Renal cortex interstitium (tissue), 15 donors: ENCODE measurements at places on chromosomes 1 and 21. TPM values are rescaled to one million over a fixed set of nuclear protein-coding genes. Genes with fewer than 3 reads are reported as not detected.

DNA sequence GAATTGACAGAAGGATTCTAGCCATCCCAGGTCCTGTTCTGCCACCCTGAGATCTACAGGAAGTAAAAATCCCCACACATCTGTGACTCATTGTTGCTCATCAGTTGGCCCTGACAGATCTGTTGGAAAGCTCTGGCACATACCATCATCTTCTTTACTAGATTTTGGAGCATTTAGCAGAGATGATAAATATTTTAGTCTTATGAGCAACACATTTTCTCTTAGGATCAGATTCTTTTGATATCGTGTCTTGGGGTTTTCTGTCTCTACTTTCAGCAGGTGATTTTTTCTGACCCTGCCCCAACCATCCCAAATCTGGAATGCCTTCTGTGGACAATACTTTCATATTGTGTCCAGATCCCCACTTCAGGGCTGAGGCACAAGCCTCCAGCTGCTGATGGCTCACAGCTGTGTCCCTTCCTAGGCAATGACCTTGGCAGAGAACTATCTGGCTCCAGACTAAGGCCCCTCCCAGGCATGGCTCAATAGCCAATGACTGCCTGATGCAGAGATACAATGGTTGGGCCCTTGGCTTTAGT lies 102.8 kb downstream of the GDAP2 start:
- DNase-seq = no peak

DNA sequence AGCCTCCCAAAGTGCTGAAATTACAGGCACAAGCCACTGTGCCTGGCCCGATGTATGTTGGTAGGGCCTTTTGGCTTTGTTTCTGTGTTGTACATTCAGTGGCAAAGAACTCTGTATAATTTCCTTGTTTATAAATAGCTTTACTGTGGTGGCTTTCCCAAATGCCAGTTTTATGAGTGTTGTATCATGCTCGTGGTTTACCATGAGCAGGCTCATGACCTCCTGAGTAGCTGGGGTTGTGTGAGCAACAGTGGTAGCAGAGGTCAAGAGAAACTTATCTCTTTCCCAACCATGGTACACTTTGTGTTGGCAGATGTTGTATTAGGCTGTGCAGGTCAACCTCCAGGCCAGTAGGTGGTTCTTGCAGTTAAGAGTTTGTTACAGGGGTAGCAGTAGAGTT lies 420.4 kb upstream of the BEND5 start:
- DNase-seq = no peak

DNA sequence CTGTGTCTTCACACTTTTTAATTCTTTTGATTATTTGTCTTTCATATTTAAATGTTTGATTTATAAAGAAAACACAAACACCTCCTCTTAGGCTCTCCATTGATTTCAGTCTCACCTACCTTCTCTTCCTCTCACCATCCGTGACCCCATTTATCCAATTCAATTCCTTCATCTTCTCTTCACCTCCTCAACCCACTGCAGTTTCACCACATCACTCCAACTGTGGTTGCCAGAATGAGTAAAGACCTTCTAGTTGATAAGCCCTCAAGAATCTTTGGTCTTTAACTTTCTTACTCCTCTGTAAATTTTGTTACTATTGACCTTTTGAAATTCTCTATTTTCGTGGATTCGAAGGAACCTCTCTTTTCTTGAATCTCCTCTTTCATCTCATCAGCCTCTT lies 260.7 kb downstream of the CHRM3 start:
- DNase-seq = no peak

GRCh38 chr21:44919913-44920693 lies 596 bp downstream of the ITGB2 start:
- DNase-seq = no peak

DNA sequence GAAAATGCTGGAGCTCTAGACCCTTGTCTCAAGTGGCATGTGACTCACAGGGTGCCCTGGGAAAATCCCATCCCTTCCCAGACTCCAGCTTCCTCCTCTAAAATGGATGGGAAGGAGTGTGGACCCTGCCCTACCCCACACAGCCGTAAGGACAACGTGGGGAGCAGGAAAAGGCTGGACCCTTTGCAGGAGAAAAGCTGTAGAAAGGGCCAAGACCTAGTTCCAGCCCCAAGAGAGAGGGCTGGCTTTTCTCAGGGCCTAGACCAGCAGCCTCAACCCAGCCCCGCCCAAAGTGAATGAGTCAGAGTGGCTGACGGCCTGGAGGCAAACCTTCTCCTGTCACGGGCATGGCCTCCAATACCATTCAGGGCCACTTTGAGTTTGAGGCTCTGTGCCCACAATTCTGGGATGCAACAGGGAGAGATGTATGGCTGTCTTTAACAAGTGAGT lies 1.1 kb downstream of the LAMB3 start:
- no peak for DNase-seq

- DNase-seq = no peak
These were observed 91.2 kb upstream of the JUN start for GRCh38 chr1:58874757-58875755.

DNA sequence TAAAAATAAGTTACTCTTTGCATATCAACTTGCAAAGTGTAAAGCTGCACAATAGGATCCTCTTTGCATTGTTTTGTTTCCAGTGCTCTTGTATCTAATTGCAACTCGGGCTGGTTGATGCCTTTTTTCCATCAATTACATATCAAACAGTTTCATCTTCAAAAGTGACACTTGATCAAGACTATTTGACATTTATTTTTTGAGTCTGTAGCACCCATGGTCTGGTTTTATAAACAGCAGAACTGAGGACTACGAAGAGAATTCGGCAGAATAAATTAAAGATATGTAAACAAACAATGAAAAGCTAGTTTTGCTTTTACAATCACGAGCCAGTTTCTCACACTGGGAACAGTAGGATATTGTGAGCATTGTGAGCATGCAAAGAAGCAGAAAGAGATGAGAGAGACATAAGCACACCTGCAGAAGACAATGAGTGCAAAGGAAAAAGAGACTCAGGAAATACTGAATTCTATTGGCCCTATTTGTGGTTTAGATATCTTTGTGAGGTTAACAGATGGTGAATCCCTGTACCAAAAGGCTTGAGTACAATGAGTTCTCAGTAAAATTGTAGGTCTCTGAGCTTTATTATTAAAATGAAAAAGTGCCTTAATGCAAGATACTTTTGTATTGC lies 45.4 kb downstream of the RPL5 start:
- DNase-seq = no peak

- DNase-seq = no peak
These were observed 111.5 kb downstream of the CNIH3 start for GRCh38 chr1:224727351-224728289.

DNA sequence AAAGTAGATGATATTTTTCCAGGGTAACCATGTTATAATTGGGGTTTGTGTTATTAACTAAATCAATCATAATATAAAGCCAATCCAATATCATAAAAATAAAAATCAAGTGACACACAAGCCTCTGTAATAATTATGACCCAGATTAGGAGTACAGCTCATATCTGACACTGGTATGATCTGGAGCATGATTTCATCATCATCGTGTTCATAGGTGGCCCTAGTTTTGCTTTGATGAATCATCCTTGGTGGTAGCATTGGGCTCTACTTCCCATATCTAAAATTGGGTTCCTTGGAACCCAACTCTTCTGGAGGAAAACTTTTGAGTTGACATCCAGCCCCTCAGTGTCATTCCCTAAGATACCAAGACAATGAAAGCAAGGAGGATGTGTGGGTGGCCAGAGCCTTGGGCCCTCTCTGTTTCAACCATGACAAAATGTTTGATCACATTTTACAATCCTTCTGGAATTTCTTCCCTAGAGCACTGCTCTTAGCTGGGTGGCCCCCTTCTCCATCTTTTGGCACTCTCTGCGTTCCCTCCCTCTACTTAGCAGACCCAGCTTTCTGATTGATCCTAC lies 37.0 kb upstream of the ENAH start:
- DNase-seq = no peak

GRCh38 chr1:4796161-4797015 lies 142.0 kb downstream of the AJAP1 start:
- DNase-seq = no peak

DNA sequence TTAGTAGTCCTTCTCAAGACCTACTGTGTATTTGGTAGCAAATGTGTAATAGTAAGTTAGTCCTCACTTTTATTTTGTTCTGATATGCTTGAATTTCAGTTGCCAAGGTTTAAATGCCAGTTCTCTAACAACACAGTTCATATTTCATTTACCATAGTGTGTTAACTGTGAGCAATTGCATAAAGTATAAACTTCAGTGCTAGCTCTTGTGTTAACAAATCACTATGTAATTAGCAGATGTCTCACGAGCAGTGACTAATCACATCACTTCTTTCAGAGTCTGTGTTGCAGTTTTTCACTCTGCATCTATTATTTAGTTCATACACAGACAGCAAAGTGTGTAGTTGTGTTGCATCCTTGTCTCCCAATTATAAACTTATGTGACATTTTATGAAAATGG lies 47.8 kb downstream of the ZMYM4 start:
- DNase-seq = no peak

DNA sequence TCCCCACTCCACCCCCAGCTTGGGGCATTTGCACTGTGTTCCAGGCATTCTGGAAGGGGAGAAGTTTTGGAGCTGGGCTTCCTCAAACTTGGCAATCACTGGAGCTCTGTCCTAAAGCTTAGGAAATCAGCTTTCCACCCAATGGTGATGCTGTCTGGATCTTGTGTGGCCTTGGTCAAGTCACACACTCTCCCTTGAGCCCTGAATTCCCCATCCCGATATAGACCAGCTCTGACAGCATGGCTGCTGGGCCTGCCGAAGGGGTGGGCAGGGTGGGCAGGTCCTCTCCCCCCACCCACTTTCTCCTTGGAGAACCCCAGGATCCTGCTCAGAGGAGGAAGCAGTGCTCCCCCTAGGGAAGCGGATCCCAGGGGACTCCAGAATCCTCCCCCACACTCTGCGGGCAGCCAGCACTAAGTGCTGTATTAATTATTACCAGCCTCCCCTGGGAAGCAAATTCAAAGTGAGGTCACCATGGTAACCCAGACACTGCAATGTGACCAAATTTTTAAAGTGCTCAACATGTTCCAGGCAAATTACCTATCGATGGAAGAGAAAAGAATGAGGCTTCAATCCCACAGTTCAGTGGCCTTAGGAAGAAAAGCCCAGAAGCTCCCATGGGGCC lies 21.3 kb upstream of the LDLRAP1 start:
- DNase-seq = no peak

GRCh38 chr1:178323067-178323466 lies 173.7 kb downstream of the CLEC20A start:
- no peak for DNase-seq

- no peak for DNase-seq
These were observed 35.1 kb downstream of the IL6R start for GRCh38 chr1:154440036-154440804.

DNA sequence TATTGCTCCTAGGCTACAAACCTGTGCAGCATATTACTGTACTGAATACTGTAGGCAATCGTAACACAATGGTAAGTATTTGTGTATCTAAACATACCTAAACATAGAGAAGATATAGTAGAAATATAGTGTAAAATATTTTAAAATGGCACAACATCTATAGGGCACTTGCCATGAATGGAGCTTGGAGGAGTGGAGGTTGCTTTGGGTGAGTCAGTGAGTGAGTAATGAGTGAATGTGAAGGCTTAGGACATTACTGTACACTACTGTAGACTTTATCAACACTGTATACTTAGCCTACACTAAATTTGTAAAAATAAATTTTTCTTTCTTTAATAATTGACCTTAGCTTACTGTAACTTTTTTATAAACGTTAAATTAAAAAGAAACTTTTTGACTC lies 7.9 kb downstream of the LEFTY2 start:
- no peak for DNase-seq

GRCh38 chr1:7991504-7992440 lies 30.3 kb downstream of the PARK7 start:
- DNase-seq = no peak

- no peak for DNase-seq
These were observed 24.8 kb downstream of the F11R start for GRCh38 chr1:160996178-160996577.

- DNase-seq = no peak
These were observed 4.8 kb downstream of the EFHD2 start for GRCh38 chr1:15414445-15414983.

DNA sequence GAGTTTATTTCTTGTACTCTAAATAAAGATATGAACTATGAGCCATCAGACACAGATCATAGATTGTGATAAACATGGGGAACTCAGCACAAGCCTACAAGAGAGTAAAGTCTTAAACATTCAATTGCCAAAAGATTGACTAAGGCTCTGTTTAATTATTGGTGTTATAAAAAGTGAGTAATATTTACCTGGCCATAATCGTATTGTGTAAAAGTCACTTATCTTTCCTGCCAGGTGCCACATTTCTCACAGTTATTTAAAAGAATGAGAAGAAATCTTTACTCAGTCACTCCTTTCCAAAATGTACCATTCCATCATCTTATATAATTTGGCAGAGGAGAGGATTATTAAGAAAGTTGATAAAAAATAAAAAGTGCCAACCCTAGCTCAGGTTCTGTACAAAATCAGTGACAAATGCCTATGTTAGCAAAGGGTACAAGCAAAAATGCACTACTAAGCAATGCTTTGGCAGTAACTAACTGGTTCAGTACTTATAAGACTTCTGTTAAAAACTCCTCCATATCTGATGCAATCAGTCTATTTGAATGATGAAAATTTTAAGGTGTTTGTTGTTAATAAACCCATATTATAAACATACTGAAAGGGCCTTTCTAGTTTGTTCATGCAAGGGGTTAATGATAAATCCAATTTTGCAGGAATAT lies 5.8 kb upstream of the NR5A2 start:
- no peak for DNase-seq

GRCh38 chr1:119435052-119435451 lies 20.1 kb downstream of the HSD3B2 start:
- no peak for DNase-seq

Gene GGPS1
- polyA plus RNA-seq = 55.4 TPM

Gene PAPPA2
- polyA plus RNA-seq = 45.8 TPM

Gene ARID4B
- 51.2 TPM for polyA plus RNA-seq

Gene ARPC5
- polyA plus RNA-seq = 162 TPM

Gene NID1
- polyA plus RNA-seq = 191 TPM

Gene RSPO1
- polyA plus RNA-seq = 8.6 TPM

Gene C1orf53
- 1.7 TPM for polyA plus RNA-seq

Gene MAP1LC3C
- 0.99 TPM for polyA plus RNA-seq

Gene NBPF9
- 57.5 TPM for polyA plus RNA-seq

Gene GJB4
- polyA plus RNA-seq = 0.33 TPM

Gene CLK2
- 82.5 TPM for polyA plus RNA-seq

Gene COL24A1
- polyA plus RNA-seq = 2.1 TPM
